Activated CD8-positive, alpha-beta T cell treated with anti-CD3 and anti-CD28 coated beads for 36 hours (primary cell): ENCODE measurements at places on chromosomes 12 and 14.

DNA sequence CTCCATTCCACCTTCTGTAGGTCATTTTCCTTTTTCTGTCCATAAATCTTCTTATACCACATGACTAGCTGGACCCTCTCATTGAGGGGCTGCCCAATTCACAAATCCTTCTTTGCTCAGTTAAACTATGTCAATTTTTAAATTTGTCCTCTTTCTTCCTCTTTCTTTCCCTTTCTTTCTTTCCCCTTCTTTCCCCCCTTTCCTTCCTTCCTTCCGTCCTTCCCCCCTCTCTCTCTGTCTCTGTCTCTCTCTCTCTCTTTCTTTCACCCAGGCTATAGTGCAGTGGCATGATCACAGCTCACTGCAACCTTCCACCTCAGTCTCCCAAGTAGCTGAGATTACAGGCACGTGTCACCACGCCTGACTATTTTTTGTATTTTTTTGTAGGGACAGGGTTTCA, 47.1 kb upstream of the TMEM263 start:
- no peak overlapping the region for H3K4me3 ChIP-seq
- no peaks in the 10 kb centered on the region for H3K36me3 ChIP-seq
- H3K27me3 ChIP-seq: peaks cover 16% of the 10 kb centered on the region
- no peak for DNase-seq
- H3K27ac ChIP-seq: no peak overlapping the region

GRCh38 chr12:21906919-21907493, 34.2 kb downstream of the ABCC9 start:
- H3K4me3 ChIP-seq: no peak overlapping the region
- H3K4me1 ChIP-seq: no peaks in the 10 kb centered on the region
- no peak for DNase-seq
- peaks cover 2% of the 10 kb centered on the region for H3K27me3 ChIP-seq
- no peak overlapping the region for H3K27ac ChIP-seq

DNA sequence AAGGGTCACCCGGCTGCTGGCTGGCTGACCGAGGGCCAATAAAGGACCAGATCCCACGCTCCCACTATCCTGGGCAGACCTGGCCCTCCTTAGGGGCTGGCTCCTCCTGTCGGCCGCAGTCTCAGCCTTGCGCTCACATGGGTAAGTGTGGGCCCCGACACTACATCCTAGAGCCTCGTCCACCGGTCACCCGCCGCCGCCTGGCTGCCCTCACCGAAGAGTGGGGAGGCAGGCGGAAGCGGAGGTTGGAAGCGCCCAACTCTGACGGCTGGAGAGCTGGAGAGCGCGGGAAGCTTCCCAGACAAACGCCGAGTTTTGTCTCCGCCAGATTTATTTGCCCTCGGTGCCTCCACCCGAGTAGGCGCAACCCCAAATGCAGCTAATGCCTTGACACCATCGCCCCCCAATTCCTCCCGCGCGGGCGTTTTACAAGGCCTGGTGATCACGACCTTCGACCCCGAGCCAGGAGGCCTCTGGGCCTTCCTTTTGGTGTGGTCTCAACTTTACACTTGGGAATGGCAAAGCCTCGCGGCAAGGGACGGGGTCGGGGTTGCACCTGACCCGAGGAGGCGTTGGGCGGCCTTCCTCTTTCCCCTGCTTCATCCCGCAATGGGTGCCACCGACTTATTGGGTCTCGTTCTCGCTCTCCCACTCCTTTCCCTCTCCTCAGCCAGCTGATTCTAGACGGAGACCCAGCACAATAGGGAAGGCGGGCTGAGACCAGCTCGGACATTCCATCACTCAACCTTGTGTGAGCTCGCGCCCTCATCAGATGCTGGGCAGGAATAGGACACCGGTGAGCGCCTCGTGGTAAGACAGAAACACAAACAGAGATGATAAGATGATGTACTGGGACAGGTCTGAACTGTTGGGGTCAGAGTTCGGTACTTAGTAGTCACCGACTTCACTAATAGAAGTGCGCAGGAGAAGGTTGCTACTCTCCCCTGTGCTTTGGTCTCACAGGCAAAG, 78.3 kb upstream of the ANO4 start:
- no peak overlapping the region for H3K27ac ChIP-seq
- no peaks in the 10 kb centered on the region for H3K36me3 ChIP-seq
- no peaks in the 10 kb centered on the region for H3K4me1 ChIP-seq
- no peak overlapping the region for H3K4me3 ChIP-seq
- no peak for DNase-seq
- H3K27me3 ChIP-seq: peaks cover 34% of the 10 kb centered on the region

DNA sequence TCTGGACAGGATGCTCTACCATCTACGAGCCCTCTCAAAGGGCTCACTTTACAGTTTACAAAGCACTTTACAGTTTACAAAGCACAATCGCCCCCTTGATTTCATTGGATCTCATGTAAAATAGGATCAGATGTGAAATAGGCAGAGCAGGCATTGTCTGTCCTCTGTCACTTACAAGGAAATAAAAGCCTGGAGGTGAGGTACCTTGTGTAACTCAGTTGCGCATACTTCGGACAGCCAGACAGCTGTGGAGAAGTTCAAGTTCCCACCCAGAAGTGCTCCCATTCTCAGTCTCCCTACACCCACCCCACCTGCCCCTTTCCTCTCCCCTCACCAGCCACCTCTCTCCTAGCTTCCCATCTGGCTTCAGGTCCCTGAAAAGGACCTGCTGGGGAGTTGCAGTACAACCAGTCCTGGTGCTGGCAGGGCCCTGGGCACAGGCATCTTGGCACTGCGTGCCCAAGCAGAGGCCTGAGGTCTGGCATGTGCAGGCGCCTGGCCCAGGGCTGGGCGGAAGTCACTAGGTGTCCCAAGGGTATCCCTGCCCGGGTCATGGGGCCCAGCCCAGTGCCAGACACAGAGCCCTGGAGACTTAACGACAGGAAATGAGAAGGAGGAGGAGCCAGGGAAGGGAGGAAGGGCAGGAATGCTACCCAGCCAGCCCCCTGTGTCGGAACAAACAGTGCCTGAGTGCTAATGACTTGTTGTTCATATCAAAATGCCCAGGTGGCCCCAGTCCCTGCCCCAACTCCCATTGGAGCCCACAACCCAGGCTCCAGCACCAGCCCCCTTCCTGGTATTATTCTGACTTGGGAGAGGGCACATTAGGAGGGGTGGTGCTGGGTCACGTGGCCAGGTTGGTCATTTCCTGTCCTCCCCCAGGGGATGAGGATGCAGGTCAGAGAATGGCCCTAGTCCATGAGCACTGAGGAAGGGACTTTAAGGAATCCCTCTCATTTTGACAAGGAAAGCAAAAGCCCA, 5.4 kb downstream of the RAPGEF3 start:
- no peak for DNase-seq
- H3K4me1 ChIP-seq: peaks cover 28% of the 10 kb centered on the region
- H3K27ac ChIP-seq: no peak overlapping the region
- no peak overlapping the region for H3K4me3 ChIP-seq

DNA sequence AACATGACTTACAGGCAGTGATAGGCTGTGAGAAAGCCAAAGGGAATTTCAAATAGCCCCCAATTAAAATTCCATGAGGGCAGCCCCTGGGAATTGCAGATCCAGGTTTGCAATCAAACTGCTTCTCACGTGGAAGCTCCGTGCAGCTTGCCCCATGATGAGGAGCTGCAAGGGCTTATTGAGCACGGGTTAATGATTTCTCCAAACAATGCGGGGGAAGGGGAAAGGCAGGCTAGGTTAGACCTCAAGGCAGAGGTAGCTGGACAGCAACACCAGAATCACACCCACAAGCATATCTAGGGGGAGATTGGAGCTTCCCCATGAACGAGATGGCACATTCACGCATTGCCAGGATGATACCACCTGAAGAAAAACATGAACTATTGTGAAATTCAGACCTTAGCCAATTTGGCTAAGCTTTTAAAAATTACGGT, 5.0 kb upstream of the DUSP6 start:
- H3K36me3 ChIP-seq: no peaks in the 10 kb centered on the region
- no peak overlapping the region for H3K27ac ChIP-seq
- H3K4me3 ChIP-seq: no peak overlapping the region
- no peak for DNase-seq
- H3K27me3 ChIP-seq: peaks cover 7% of the 10 kb centered on the region

DNA sequence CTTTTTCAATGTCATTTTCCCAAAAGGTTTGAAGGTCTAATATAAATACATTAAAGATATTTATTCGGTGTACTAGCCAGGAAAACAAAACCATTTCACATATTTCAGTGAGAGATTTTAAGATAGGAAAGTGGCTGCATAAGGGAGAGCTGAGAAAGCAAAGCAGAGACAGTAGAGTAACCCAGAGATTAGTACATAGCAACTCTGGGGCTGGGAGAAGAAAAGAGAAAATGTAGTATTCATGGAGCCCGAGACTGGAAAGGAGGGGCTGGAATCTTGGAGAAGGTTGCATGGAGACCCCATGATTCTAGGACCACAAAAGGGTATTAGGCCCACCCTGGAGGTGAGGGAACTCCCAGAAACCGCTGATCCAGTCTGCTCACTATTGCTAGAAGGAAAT, 236.9 kb downstream of the PAWR start:
- H3K27ac ChIP-seq: no peak overlapping the region
- H3K4me1 ChIP-seq: no peaks in the 10 kb centered on the region
- H3K4me3 ChIP-seq: no peak overlapping the region
- no peaks in the 10 kb centered on the region for H3K36me3 ChIP-seq

DNA sequence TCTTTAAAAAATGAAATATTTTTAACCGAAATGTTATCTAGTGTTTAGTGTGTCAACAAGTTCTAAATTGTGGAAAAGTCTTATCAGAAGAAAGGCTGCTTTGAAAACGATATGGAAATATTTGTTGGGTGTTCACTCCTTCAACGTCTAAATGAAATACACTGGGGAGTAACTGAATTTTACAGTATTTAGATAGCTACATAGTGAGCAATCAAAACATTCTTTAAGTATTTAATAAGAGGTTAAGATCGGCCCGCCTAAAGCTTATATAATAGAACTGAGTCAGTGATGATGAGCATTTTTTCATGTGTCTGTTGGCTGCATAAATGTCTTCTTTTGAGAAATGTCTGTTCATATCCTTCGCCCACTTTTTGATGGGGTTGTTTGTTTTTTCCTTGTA, 228.3 kb downstream of the RAD51B start:
- H3K4me1 ChIP-seq: no peaks in the 10 kb centered on the region
- no peak overlapping the region for H3K27ac ChIP-seq
- no peaks in the 10 kb centered on the region for H3K27me3 ChIP-seq
- no peak overlapping the region for H3K4me3 ChIP-seq
- no peak for DNase-seq
- H3K36me3 ChIP-seq: peaks cover 6% of the 10 kb centered on the region

DNA sequence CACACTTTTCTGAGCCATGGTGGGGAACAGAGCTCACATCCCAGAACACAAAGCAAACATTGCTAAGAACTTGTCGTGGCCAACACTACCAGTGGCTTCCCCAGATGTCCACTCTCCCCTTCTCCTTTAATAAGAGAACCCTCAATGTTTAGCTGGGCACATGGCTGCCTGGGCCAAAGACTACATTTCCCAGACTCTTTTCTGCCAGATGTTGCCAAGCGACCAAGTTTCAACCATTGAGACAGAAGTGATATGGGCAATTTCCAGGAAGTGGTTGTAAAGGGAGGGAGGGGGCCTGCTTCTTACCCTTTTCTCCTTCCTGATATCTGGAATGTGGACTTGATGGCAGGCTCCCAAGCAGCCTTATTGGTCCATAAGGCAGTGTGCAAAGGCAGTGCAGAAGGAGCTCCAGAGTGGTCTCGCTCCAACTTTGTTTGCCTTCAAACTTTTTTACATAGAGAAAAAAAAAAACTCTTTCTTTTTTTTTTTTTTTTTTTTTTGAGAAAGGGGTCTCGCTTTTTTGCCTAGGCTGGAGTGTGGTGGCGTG, 24.9 kb upstream of the JDP2 start:
- DNase-seq: no peak
- no peaks in the 10 kb centered on the region for H3K36me3 ChIP-seq
- H3K27ac ChIP-seq: no peak overlapping the region
- no peak overlapping the region for H3K4me3 ChIP-seq
- no peaks in the 10 kb centered on the region for H3K27me3 ChIP-seq

DNA sequence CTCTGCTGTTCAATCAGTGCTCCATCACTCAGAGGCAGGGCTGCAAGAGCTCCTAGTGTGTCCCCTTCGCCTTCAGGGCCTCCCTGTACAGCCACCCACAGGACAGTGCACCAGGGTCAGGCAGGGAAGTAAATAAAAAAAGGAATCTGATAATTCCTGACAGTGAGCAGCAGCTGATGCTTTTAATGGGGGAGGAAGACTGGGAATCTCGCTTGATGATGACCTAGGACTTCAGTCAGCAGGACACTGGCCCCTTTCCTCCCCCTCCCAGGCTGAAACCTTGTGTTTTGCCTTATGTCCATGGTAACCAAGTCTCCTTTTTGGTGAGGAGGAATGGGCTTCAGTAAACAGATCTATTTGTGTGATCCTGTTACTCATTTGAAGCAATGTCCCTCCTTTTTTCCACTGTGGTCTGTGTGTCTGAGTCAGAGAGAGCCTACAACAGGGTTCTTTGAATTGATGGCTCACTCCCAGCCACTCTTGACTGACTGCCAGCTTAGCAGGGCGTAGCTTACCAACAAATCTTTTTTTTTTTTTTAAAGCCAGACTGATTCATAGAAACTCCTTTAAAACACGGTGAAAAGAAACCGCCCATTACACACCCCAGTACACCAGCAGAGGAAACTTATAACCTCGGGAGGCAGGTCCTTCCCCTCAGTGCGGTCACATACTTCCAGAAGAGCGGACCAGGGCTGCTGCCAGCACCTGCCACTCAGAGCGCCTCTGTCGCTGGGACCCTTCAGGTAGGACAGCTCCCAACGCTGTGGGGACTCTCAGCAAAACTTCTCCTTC, at the start of gene EMP1:
Gene EMP1 (plus strand): TSS at position 597 of the 792 bp plus-strand sequence. CDS start 14,785 bp downstream, outside the sequence.
- peak; percentile 93 for DNase-seq
- peak within 1 kb of the TSS; percentile 83 for H3K27ac ChIP-seq

GRCh38 chr14:33564774-33565630, 385.9 kb downstream of the EGLN3 start:
- no peak overlapping the region for H3K27ac ChIP-seq
- no peak overlapping the region for H3K4me3 ChIP-seq
- H3K27me3 ChIP-seq: no peaks in the 10 kb centered on the region
- H3K36me3 ChIP-seq: no peaks in the 10 kb centered on the region
- peaks cover 2% of the 10 kb centered on the region for H3K4me1 ChIP-seq
- DNase-seq: no peak

- no peaks in the 10 kb centered on the region for H3K27me3 ChIP-seq
- no peak overlapping the region for H3K4me3 ChIP-seq
- DNase-seq: no peak
- H3K4me1 ChIP-seq: peaks cover 31% of the 10 kb centered on the region
- no peak overlapping the region for H3K27ac ChIP-seq
These were observed 94.3 kb downstream of the RIN3 start for GRCh38 chr14:92607702-92608429.
